ENCODE measurements at places on chromosomes 5 and 9.
A peak's percentile ranks its signal among the peaks of the same experiment; 100 is the strongest.

DNA sequence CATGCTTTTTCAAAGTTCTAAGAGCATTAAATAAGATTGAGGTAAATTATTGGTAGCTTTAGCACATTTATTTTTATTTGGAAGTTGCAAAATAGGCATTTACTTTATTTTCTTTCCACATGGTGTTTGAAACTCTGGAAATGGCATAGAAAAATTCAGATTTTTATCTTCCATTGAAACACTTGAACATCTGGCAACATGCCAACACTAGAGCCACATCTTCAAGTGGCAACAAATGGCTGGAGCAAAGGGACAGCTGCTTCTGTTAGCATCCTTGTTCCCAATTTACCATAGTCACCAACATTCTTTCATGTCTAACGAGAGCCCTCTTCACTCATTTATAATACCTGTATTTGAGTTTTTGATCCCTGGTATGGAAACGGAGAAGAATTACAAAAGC is 539.9 kb downstream of the ZNF608 start:
- DNase-seq, result no peak

GRCh38 chr9:135082536-135082935 is 4.9 kb upstream of the OLFM1 start:
- DNase-seq, result no peak

- DNase-seq, result no peak
Observed at GRCh38 chr5:35304291-35304690, 74.0 kb upstream of the PRLR start.

DNA sequence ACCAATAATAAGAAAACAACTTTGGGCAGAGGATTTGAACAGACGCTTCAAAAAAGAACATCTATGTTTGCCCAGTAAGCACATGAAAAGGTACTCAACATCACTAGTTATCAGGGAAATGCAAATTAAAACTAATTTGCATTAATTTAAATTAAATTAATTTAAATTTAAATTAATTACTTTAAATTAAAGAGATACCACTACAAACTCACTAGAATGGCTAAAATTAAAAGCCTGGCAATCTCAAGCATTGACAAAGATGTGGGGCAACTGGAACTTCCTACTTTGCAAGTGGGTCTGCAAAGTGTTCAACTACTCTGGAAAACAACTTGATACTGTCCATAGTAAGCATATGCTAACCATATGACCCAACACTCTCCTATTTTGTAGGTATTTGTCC is 32.1 kb upstream of the ELL2 start:
- no peak for DNase-seq

GRCh38 chr9:13020146-13021040 is 245.6 kb downstream of the LURAP1L start:
- no peak for DNase-seq

DNA sequence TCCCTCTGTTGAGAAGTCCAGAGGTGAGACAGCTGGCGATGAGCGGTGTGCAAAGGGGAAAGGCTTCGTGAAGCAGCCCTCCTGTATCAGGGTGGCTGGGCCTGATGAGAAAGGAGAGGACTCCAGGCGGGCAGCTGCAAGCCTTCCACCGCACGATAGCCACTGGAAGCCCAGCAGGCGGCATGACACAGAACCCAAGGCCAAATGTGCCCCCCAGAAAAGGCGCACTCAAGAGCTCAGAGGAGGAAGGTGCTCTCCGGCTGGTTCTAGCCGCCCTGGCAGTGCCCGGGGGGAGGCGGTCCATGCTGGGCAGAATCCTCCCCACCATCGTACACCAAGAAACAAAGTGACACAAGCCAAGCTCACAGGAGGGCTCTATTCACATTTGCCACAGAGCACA is 60.3 kb downstream of the TEX10 start:
- DNase-seq, result no peak

- no peak for DNase-seq
Observed at GRCh38 chr9:107976767-107977166, 487.2 kb upstream of the KLF4 start.

GRCh38 chr5:98999631-99000030 is 70.8 kb upstream of the CHD1 start:
- no peak for DNase-seq

DNA sequence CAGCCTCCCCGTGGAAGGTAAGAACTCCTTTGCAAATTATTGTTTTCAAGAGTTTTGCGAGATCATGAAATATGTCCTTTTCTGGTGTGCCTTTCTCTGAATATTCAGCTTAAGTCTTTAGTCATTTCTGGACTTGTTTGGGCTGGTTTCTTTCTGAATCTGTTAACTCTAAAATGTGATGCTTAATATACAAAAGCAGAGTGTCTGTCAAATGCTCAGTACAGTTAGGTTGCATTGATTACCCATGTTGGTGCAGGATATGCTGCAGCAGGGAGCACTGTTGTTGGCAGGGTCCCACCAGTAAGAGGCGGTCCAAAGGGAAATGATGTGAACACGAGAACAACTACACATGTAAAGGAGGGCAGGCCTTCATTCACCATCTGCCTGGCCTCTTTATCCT is 47.7 kb downstream of the SPTAN1 start:
- no peak for DNase-seq

- no peak for DNase-seq
Observed at GRCh38 chr9:93434056-93434455, 17.4 kb upstream of the FAM120A start.

GRCh38 chr5:90390928-90391327 is 18.6 kb downstream of the CETN3 start:
- no peak for DNase-seq

DNA sequence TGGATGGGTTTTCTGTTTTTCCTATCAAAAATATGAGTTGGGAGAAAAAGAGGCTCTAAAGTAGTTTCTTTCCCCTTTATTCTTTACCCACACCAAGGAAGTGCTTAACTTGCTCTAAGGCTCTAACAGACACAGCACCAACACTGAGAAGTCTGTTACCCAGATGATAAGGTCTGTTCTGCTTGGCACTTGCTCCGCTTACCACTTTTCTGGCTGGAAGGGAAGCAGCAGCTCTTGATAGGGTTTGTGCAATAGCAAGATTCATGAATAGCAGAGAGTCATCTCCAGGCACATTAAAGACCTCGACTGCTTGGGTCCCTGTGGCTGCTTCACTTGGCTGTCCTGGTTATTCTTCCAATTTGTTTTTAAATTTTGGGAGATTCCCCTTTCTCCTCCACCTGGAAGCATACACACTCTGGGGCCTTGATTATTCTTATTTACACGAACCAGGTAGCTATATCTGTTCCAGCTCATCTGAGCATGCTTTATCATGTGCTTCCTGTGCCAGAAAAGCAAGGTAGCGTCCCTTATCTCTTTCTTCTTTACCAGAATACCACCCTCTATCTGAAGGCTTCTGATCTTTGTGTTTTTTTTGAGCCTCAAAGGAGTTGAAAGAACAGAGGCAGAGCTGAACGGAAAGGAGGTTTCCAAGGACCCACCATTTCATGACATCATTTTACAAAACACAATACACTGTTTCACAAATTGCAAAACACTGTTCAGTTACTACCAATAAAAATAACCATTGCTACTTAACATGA is 24.8 kb downstream of the PPP3R2 start:
- no peak for DNase-seq

DNA sequence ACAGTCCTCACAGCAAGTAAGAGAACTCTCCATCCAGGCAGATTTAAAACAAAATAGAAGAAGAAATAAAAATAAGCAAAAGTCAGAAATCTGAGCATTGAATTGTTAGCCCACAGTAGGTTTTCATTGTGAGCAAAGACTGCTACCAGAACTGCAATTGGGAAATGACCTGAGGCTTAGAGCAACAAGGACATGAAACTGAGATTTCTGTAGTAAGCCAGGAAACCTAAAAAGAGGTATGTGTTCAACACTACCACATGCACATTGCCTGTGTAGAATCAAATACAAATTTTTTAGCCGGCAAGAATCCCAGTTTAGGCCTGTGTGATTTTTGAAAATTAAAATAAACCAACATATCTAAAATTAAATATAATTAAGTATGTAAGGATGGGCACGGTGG is 928.4 kb upstream of the WWC1 start:
- DNase-seq, result no peak

DNA sequence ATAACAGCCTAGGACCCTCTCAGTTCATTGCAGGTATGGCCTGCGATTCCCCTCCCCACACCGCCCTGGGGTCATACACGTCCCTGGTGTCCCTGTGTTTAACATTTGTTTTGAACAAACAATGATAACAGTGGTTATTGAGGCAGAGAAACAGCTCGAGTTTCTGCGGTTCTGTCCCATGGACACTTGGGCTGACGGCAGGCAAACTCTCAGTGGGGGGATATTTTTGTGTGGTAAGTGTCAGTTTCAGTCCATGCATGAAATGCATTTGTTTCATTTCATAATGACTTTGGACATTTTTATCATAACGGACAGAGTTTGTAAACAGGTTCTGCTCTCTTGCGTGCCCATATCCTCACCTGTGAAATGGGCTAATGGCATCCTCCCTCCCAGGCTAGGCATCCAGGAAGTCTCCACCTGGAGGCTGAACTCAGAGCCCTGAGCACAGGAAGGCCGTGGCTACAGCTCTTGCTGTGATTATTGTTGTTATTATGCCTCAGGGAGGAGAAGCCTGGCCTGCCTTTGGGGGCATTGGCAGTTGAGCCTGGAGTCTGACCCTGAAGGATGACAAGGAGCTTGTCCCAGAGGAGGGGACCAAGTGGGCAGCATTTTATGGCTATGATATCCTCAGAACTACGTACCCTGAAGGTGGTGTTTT is 190.9 kb downstream of the GADD45G start:
- no peak for DNase-seq

DNA sequence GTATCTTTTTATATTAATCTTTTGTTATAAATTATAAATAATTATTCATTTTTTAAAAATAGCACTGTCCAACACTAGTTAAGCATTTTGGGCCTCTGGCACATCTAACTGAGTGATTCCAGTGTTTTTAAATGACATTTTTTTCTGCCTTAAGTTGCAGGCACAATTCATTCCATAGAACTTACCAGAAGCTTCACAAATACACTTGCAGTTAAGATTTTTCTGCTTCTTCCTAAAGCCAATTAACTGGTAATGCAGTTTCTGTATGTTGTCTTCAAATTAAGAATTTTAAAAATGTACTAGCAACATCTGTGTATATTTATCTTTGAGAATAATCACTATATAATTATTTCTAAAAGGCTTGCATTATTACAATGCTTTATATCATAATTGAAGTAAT is 11.2 kb upstream of the NFIB start:
- DNase-seq, result no peak

DNA sequence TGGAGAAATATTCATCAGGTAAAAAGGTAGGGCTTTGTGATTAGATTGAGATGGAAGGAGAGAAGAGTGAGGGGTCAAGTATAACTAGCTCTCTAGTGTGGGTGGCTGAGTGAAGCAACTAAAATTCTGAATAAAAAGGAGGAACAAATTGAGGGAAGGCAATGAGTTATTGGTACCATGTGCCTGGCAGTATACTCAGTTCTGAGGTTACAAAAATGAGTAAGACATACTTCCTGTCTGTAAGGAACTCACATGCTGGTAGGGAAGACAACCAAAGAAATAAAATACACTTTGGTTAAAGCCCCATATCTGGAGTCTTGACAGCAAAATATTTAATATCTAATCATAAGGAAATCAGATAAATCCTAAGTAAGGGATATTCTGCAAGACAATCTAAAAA is 476.8 kb upstream of the C9orf72 start:
- no peak for DNase-seq

GRCh38 chr5:114325541-114325940 is 36.3 kb upstream of the KCNN2 start:
- DNase-seq, result peak; percentile 14

- no peak for DNase-seq
Observed at GRCh38 chr9:131333771-131334628, 44.5 kb downstream of the PLPP7 start.

GRCh38 chr5:40150896-40151295 is 528.8 kb upstream of the PTGER4 start:
- no peak for DNase-seq

DNA sequence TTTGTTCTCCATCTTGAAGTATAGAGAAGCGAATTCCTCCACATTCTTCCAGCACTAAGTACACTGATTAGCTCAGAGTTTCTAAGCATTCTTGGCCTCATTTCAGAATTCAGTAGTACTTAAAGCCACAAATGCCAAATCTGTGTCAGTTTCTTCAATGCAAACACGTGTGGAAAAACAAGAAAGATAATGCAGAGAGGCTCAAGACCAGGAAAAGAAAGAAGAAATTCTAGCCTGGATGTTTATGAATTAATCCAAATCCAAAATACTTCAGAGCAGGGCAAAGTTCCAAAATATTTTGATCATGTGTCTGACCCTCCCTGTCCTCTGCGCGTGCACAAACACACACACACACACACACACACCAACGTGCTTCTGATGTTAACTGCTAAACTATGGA is 457.6 kb downstream of the SLCO4C1 start:
- DNase-seq, result no peak

DNA sequence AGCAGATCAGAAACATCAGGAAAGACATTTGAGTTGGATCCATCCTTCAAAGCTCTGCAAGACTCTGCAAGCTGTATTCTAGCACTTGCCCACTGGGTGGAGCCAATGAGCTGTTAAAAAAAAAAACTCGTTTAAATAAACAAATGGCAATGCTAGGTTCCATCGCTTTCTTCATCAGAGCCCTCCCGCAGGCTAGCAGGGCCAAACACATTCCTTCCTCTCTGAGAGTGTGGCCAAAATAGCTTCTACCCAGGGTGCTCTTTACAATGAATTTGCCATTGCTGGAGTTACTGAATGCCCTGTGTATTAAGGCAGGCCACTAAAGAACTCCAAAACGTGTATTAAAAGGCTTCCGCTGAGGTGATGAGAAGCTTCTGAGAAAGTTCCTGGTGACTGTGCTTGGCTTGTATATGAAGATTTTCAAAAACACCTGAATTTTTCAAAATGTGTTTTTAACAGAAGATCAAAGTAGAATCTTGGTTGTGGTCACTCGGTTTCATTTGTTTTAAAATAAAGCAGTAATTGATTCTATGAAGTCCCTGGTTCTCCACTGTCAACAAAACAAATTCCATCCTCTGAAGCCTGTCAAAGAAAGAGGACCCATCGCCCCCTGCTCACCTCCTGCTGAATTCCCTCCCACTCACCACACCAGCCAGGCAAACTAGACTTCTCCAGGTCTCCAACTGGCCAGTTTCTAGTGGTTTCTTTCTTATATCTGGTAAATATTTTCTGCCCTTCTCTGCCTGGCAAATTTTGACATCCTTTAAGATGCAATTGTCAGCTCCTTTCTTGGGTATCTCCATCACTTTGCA is 36.5 kb upstream of the EQTN start:
- DNase-seq, result peak; percentile 26

- no peak for DNase-seq
Observed at GRCh38 chr5:141434006-141434405, 3.7 kb downstream of the PCDHGA12 start.

DNA sequence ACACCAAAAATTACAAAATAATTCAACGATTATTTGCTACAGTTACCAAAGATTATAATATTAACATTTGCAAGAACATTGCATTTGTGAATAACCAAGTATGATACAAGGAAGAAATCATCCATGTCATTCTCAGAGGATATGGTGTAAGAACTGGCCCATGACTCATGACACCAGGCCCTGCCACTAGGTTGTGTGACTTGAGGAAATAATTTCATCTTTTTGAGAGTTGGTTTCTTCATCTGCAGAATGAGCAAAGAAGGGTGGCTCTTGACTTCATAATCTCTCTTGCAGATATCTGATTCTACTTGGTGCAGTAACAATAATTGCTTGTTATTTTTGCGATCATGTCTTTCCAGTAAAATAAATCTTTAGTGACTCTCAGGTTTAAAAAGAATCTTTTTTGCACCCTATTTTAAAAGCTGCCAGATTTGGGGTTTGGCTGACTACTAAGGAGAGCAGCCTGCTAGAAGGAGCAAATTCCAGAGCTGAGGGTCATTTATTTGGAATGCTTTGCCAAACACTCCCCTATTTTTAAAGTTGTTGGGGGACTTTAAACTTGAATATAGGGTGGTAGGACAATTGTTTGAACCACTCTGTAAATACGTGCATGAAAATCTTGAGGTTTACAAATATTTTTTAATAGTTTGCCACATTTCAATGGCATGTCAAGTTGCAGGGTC is 23.5 kb downstream of the ITGA1 start:
- no peak for DNase-seq

All from kidney epithelial cell (primary cell).